ENCODE measurements at places on chromosomes 6 and 20.

DNA sequence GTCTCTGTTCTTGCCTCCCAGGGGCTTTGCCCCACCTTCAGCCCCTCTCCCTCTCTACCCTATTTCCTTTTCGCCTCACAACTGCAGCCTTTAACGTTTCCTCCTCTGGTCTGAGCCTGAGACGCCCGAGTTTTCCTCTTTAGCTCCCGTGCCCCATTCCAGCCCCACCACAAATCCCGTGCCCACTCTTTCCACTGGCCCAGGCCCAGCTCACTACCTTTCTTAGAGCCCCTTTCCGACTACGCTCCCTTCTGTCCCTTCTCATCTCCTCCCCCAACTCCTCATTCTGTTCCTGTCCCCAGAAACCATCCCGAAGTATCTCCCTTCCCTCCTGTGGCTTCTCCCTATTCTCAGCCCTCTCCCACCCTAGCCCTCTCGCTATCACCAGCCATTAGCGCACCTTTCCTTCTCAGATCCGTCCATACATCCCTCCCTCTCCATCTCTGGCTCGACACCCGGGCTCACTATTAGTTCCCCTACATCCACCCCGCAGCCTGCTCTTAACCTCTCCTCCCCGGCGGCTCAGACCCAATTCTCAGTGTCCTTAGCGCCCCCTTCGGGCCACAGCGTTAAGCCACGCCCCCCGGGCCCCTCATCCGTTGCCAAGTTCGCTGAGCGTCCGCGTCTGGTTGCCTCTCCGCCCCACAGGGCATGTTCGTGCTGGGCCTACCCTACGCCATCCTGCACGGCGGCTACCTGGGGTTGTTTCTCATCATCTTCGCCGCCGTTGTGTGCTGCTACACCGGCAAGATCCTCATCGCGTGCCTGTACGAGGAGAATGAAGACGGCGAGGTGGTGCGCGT is 2.7 kb downstream of the SLC32A1 start:
- no peak for DNase-seq

- DNase-seq = no peak
Observed at GRCh38 chr6:53624502-53624901, 41.1 kb downstream of the KLHL31 start.

DNA sequence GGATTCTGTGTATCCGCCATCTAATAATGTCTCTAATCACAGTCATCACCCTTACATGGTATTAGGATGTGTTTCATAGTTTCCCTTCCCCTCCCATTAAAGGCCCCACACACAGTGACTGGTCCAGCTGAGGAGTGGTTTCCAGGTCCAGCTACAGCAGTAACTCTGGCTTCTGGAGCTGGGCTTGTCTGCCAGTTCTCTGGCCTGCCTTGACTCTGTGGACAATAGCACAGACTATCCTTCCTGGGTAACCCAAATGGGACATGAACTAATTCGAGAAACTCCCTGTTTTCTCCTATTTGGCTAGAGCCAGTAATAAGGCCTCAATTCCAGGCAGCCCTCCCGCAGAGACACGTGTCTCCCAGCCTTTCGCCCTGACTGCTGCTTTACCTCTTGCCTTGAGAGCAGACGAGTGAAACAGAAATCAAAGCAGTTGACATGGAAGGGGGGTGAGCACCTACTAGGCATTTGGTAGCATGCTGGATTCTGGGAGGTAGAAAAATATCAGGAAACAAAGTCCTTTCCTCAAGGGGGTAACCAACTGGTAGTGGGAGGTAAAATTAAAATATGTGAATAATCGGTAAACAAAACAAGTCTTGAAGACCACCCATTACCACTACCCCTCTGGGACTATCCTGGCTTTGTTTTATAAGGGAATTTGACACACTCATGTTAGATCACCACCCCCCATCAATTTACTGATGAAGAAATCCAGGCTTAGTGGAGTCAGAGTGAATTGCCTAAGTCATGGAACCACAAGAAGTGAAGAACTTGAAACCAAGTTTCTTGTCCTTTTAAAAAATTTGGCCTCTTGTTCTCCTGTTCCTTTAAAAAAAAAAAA is 1.2 kb downstream of the TRAF3IP2 start:
- DNase-seq = no peak

DNA sequence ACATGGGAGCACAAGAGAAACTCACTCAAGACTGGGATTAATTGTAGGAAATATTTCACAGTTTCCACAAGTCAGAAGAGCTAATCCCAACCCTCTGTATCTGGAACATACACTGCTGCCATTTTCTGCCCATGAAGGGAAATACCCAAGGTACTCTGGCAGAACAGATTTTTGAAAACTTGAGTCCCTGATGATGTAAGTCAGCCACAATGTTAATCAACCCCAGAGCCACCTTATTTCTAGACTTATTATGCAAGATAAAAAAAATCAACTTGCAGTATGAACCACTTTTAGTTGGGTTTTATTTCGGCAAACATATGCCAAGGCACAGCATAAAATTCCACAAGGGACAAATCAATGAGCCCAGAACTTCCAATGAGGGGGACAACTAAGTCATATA is 141.5 kb downstream of the LY86 start:
- no peak for DNase-seq

GRCh38 chr6:157755746-157756411 is 67.2 kb upstream of the SNX9 start:
- peak; percentile 67 for DNase-seq

- DNase-seq = no peak
Observed at GRCh38 chr6:12969966-12970365, 253.4 kb downstream of the PHACTR1 start.

- DNase-seq = no peak
Observed at GRCh38 chr6:55528624-55529023, 50.4 kb downstream of the HMGCLL1 start.

- DNase-seq = no peak
Observed at GRCh38 chr20:688809-689212, 13.2 kb upstream of the SCRT2 start.

GRCh38 chr6:100473182-100473581 is 8.5 kb upstream of the SIM1 start:
- DNase-seq = no peak

DNA sequence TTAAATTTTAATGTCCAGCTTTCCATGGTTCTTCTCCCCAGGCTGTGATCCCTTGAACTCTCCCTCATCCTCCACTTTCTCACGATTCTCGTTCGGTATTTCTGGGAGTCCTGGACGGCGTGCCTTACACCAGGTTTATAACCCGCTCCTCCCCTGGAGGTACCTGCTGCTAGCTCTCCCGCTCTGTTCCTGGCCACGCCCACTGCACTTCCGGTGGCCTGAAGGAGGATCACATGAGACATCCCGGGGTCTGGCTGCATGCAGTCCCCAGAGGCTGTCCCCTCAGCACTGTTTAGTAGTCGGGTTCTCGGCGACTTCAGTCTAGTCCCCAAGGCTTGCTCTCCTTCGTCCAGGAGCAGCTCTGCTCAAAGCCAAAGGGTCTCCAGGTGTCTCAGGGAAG is 28.4 kb upstream of the GCLC start:
- DNase-seq = no peak

DNA sequence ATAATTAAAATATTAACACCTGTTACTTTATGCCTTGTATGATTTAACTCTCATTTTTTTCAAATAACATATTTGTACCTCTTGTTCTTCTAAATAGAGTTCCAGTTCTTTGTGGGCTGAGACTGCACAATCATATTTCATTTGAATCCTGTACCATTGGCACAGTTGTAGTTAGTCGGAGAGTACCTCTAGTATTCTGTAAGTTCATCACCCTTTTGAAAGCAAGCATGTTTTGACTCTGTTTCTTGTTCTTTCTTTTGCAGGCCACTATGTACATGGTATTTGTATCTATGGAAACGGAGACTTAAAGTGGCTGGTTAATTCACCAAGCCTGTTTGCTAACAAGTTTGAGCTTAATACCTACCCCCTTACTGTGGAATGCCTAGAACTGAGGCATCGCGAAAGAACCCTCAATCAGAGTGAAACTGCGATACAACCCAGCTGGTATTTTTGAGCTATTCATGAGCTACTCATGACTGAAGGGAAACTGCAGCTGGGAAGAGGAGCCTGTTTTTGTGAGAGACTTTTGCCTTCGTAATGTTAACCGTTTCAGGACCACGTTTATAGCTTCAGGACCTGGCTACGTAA is 68.2 kb downstream of the C6orf52 start:
- DNase-seq = no peak

GRCh38 chr6:43979525-43979924 is 147.7 kb downstream of the MRPL14 start:
- no peak for DNase-seq

DNA sequence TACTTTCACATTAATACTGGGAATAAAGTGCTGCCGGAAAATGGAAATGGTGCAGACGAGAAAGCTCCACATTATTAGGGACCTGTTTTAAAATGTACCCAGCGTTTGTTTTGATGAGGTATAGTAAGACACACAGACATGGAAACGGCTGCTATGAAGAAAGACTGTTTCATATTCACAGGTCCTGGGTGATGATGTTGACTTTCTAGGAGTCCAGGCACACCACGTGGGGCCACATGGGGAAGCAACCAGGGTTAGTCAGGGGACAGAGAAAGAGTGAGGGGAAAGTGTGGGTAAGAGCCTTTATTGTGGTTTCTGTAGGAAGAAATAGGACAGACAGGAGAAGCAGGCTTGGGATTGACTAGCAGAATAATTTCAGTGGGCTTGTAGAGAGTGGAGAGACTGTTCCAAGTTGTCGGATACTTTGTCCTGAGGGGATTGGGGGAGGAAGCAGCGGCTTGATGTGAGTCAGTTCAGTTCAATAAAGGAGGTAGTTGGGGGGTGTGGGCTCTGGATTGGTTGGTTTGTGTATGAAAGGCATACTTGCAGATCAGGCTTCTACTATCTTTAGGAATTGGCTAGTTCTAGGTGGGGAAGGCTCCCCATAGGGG is 112.0 kb upstream of the MCHR2 start:
- DNase-seq = no peak

GRCh38 chr6:97240222-97240621 is 42.8 kb downstream of the MMS22L start:
- no peak for DNase-seq

GRCh38 chr6:23655525-23655924 is 470.5 kb upstream of the NRSN1 start:
- no peak for DNase-seq

- DNase-seq = peak; percentile 10
Observed at GRCh38 chr6:112180095-112180820, 74.1 kb downstream of the LAMA4 start.

GRCh38 chr6:151392427-151392826 is 1.1 kb upstream of the ZBTB2 start:
- no peak for DNase-seq

- DNase-seq = no peak
Observed at GRCh38 chr6:114998492-114998891, 655.7 kb upstream of the HS3ST5 start.

- no peak for DNase-seq
Observed at GRCh38 chr6:635233-635632, 21.7 kb downstream of the HUS1B start.

DNA sequence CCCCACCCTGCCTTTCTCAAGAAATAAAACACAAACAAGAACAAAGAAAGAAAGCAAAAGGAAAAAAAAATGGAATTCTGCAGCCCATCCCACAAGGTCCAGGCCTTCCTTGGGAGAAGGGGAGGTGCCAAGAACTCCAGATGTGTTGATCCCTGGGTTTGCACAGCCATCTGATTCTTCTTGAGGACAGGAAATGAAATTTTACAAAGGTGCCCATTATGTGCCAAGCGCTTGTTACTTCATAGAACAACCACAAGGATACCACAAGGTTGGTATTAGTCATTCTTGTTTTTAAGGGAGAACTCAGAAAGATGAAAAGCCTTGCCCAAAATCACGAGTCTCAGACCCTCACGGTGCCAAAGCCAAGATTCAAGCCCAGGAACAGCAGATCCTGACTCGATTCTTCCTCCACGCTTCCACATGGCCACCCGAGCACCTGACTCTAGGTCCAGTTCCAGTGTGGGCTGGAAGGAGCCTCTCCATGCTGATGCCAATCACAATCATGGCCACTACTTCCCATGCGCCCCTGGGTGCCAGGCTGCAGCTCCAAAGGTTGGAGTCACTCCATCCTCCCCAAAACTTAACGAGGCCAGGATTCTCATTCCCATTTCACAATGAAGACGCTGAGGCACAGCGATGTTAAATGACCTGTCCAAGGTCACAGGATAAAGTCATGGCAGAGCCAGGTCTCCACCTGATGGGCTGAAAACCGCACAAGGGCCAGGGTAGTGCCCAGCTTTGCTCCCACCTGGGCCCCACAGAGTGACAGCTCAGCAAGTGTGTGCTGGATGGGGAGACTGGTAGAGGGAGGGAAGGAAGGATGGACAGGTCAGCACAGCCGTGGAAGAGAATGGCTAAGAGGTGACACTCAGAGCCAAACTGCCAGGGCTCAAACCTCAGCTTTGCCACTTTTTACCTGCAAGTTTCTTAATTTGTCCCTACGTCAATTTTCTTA is 66.7 kb upstream of the TOP1 start:
- DNase-seq = peak; percentile 14

DNA sequence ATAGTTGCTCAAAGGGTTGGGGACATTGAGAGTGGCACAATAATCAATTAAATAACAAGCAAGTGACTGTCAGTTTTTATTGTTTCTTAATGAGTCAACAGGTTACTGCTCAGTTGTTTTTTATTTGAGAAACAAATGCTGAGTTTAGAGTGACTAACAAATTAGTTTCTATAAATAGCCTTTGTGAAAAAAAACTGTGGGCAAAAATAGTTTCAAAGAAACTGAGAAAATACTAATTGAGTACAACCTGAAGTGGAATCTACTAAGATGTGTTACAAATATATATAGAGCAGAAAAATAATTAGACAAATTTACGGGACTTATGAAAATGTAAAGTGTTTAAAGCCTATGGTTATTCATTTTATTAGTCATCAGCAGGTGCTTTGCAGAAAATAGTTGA is 22.3 kb downstream of the BEND6 start:
- DNase-seq = no peak

GRCh38 chr6:163526346-163526745 is 111.8 kb downstream of the QKI start:
- DNase-seq = no peak

GRCh38 chr20:44247131-44247571 is at the start of gene GDAP1L1:
Gene GDAP1L1, plus strand, starts transcription at chr20:44247308. Its CDS starts 27 bp downstream, at chr20:44247335.
- DNase-seq = no peak

GRCh38 chr20:881783-882144 is 34.4 kb downstream of the ANGPT4 start:
- DNase-seq = no peak
